ENCODE measurements at places on chromosomes 13 and 19. TPM values are rescaled to one million over a fixed set of nuclear protein-coding genes. Genes with fewer than 3 reads are reported as not detected.

- no peak overlapping the region for H3K27ac ChIP-seq
- no peaks in the 10 kb centered on the region for H3K36me3 ChIP-seq
- peaks cover 4% of the 10 kb centered on the region for H3K4me1 ChIP-seq
- no peak overlapping the region for H3K4me3 ChIP-seq
Measured at GRCh38 chr19:1161716-1162115, 12.4 kb downstream of the SBNO2 start.

DNA sequence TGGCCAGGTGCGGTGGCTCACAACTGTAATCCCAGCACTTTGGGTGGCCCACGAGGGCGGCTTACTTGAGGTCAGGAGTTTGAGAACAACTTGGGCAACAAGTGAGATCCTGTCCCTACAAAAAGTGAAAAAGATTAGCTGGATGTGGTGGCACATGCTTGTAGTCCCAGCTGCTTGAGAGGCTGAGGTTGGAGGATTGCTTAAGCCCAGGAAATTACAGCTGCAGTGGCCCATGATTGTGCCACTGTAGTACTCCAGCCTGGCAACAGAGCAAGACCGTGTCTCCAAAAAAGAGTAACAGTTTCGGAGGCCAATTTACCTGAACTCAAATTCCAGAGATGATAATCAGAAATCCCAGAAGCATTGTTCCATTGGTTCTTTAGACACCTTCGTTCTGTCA is 4.4 kb downstream of the ZNF473 start:
- H3K27me3 ChIP-seq: no peaks in the 10 kb centered on the region
- H3K36me3 ChIP-seq: peaks cover 55% of the 10 kb centered on the region
- no peak overlapping the region for H3K4me3 ChIP-seq
- no peak for DNase-seq
- no peak overlapping the region for H3K27ac ChIP-seq

DNA sequence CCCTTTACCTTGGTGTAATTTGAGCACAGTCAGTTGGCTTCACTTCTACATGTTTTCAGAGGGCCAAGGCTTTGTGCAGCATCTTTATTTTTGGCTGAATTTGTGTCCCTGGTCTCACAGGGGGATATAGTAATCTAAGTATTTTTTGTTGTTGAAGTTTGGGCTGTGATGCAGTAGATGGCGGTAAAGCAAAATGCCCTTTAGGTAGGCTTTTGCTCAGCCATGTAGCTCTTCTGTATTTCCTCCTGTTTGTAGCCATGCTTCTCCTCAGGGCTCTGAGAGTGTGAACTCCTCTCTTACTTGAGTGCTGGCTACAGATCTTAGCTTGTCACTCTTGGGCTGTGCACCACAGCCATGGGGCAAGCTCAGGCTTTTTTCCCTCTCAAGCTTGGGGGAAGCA is 328.6 kb downstream of the SLITRK5 start:
- no peaks in the 10 kb centered on the region for H3K4me1 ChIP-seq
- no peak overlapping the region for H3K27ac ChIP-seq
- no peaks in the 10 kb centered on the region for H3K27me3 ChIP-seq
- no peak overlapping the region for H3K4me3 ChIP-seq

DNA sequence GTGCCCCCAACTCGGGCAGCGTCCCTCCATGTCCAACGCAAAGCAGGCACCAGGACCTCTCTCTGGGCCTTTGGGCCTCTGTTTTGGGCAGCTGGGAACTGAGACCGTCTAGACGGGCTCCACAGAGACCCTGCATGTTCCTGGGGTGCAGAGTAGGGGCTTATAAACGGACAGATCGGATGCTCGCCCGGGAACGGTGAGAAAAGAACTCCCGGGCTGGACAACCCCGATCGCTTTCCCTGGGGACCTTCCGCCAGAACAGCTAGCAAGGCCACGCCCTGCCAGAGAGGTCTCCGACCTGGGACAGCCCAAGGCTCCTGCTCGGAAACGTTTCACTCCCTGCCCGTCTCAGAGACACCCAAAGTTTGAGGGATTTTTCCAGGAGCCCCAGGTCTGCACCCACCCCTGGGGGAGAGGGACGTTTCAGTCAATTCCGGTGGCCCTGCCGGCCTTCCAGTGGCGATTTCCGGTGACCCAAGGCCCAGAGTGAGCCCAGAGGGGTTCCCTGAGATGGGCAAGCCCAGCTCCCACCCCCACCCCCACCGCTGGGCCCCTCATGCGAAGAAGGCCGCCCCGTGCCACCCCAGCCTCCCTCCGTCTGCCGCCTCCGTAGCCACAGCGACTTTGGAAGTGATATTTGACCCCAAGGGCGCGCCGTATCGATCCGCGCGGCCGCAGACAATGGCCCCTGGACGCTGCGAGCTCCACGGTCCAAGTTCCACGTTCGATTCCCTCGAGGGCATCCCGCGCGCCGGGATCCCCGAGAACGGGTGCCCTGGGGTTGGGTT is 1.7 kb downstream of the NR2F6 start:
- peaks cover 7% of the 10 kb centered on the region for H3K27me3 ChIP-seq
- H3K27ac ChIP-seq: no peak overlapping the region
- peaks cover 9% of the 10 kb centered on the region for H3K4me1 ChIP-seq
- no peaks in the 10 kb centered on the region for H3K36me3 ChIP-seq

- H3K4me3 ChIP-seq: no peak overlapping the region
- DNase-seq: no peak
- no peaks in the 10 kb centered on the region for H3K36me3 ChIP-seq
- no peaks in the 10 kb centered on the region for H3K4me1 ChIP-seq
Measured at GRCh38 chr19:28351761-28352160, 861.2 kb downstream of the UQCRFS1 start.

GRCh38 chr19:47813304-47813994 is 8.3 kb upstream of the CRX start:
- peak; percentile 82 for DNase-seq
- H3K36me3 ChIP-seq: no peaks in the 10 kb centered on the region
- H3K27ac ChIP-seq: no peak overlapping the region
- no peak overlapping the region for H3K4me3 ChIP-seq
- no peaks in the 10 kb centered on the region for H3K4me1 ChIP-seq

- peaks cover 16% of the 10 kb centered on the region for H3K4me1 ChIP-seq
- no peak overlapping the region for H3K4me3 ChIP-seq
- peak; percentile 90 for DNase-seq
- H3K36me3 ChIP-seq: peaks cover 21% of the 10 kb centered on the region
- H3K27ac ChIP-seq: no peak overlapping the region
Measured at GRCh38 chr19:50486823-50487515, 10.3 kb upstream of the GARIN5A start.

GRCh38 chr13:98293570-98294142 is 116.6 kb upstream of the RNF113B start:
- no peaks in the 10 kb centered on the region for H3K27me3 ChIP-seq
- DNase-seq: no peak
- H3K36me3 ChIP-seq: no peaks in the 10 kb centered on the region
- no peaks in the 10 kb centered on the region for H3K4me1 ChIP-seq
- no peak overlapping the region for H3K27ac ChIP-seq

GRCh38 chr19:5138606-5139582 is 170.0 kb downstream of the KDM4B start:
- peaks cover 43% of the 10 kb centered on the region for H3K4me1 ChIP-seq
- peak overlapping the region; percentile 82 for H3K27ac ChIP-seq
- peaks cover 55% of the 10 kb centered on the region for H3K36me3 ChIP-seq
- H3K4me3 ChIP-seq: peak overlapping the region; percentile 65

- peaks cover 73% of the 10 kb centered on the region for H3K4me1 ChIP-seq
- no peak for DNase-seq
- H3K36me3 ChIP-seq: peaks cover 74% of the 10 kb centered on the region
- peak overlapping the region; percentile 98 for H3K27ac ChIP-seq
Measured at GRCh38 chr13:41461527-41462139, 4.3 kb downstream of the RGCC start.

- H3K4me1 ChIP-seq: peaks cover 26% of the 10 kb centered on the region
- no peaks in the 10 kb centered on the region for H3K27me3 ChIP-seq
- peak overlapping the region; percentile 52 for H3K27ac ChIP-seq
- H3K4me3 ChIP-seq: peak overlapping the region; percentile 93
Measured at GRCh38 chr19:4327252-4327876, 11.3 kb downstream of the STAP2 start.

DNA sequence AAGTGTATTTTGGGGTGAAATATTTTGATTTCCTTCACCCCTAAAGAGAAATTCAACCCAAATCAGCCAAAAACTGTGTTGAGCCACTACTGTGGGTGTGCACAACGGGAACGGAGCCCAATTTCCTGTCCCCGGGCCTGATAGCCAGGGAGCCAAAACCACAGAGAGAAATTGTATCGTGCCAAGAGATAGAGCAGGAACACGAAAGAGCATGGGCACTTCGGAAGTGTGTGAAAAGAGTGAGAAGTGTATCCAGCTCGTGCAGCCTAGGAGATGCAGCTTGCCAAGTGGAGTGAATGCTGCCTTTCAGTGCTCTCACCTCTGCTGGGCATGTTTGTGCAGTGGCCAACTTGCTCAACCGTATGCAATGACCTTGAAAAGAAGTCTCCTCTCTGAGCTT is 19.4 kb upstream of the PLEKHF1 start:
- no peaks in the 10 kb centered on the region for H3K36me3 ChIP-seq
- no peak overlapping the region for H3K27ac ChIP-seq
- DNase-seq: no peak
- no peaks in the 10 kb centered on the region for H3K27me3 ChIP-seq

- no peak for DNase-seq
- H3K27me3 ChIP-seq: no peaks in the 10 kb centered on the region
- no peaks in the 10 kb centered on the region for H3K4me1 ChIP-seq
Measured at GRCh38 chr19:29908963-29909944, 32.8 kb upstream of the URI1 start.

DNA sequence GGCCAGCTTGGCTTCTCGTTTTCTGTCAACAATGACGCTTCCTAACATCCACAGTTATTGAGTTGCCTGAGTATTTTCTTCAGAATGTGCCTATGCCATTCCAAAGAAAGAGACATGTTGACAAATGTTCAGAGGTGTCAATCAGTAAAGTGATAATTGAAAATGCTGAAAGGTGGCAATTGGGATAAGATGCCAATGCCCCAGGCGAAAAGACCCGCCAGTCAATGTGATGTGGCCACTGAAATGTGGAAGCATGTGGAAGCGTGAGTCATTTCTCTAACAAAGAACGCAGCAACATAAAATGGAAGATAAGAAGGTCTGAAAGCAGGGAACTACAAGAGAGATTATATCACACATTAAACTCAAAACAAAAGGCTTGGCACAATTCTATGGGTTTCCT is 882.2 kb upstream of the SLC10A2 start:
- H3K27me3 ChIP-seq: no peaks in the 10 kb centered on the region
- no peak overlapping the region for H3K27ac ChIP-seq
- DNase-seq: no peak
- H3K4me3 ChIP-seq: no peak overlapping the region

DNA sequence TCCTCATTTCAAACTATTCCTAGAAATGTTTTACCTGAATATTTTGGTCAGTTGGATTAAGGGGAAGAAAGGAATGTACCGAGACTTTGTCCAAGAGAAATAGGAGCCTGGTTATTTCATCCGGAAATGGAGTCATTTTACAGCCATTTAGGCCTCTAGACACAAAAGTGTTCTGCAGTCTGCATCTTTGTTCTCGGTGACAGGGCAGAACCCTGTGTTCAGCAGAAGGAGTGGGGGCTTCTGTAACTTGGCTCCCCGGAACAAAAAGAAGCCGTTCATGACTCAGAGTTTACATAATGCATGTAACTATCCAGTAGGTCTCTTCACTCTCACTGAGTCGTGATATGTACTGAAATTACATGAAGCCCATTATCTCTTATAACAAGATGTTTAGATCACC is 21.6 kb upstream of the FNDC3A start:
- H3K4me1 ChIP-seq: no peaks in the 10 kb centered on the region
- no peak for DNase-seq
- peaks cover 4% of the 10 kb centered on the region for H3K27me3 ChIP-seq

DNA sequence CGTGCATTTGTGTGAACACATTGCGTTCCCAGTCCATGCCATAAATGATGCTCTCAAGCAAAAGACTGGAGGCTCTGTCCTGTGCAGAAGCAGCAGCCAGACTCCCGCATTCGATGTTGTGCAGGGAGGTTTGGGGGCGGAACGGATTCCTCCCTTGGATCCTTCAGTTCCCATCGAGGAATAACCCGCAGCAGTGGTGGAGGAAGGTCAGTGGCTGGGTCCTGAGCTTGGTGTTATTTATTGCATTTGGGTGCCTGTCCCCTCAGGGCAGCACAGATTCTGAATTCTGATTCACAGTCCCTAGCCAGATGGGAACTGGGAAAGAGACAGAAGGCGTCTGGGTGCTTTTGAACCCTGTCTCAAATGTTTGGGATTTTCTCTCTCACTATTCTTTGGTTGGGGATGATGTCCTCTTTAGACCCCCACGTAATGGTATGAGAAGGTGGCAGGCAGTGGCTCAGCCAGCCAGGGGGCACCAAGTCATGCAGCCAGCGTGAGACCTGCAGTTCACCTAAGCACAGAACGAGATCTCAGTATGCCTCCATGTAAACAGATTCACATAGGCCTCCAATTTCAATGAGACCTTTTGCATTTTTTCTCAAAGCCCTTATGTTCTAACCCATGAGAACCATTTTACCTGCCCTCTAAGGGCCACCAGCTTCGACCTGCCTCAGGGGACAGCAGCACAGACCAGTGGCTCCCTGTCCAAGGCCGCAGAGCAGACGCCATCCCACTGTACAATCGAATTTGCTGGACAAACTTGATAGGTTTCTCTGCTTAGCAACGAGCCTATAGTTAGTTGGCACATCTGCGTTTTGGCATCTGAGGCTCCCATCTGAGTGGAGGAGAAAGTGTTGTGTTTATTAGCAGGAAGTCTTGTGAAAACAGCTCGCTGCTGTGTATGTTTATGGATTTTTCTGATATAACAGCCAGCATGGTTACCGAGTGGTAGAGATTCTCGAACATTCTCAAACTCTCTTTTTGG is 17.8 kb downstream of the KCTD15 start:
- H3K27me3 ChIP-seq: peaks cover 11% of the 10 kb centered on the region
- H3K27ac ChIP-seq: no peak overlapping the region
- DNase-seq: no peak
- no peaks in the 10 kb centered on the region for H3K36me3 ChIP-seq
- H3K4me3 ChIP-seq: no peak overlapping the region

GRCh38 chr13:58919551-58919950 is 1244.2 kb downstream of the DIAPH3 start:
- no peak overlapping the region for H3K4me3 ChIP-seq
- no peaks in the 10 kb centered on the region for H3K27me3 ChIP-seq
- H3K36me3 ChIP-seq: no peaks in the 10 kb centered on the region
- H3K4me1 ChIP-seq: no peaks in the 10 kb centered on the region

- peak; percentile 33 for DNase-seq
- peaks cover 54% of the 10 kb centered on the region for H3K27me3 ChIP-seq
- peak overlapping the region; percentile 51 for H3K4me3 ChIP-seq
- no peaks in the 10 kb centered on the region for H3K36me3 ChIP-seq
Measured at GRCh38 chr19:46493236-46494145, 2.2 kb downstream of the PNMA8B start.

GRCh38 chr19:33005440-33005839 is 33.4 kb downstream of the FAAP24 start:
- DNase-seq: no peak
- no peak overlapping the region for H3K4me3 ChIP-seq
- no peaks in the 10 kb centered on the region for H3K27me3 ChIP-seq
- no peaks in the 10 kb centered on the region for H3K36me3 ChIP-seq

- no peak overlapping the region for H3K27ac ChIP-seq
- H3K4me3 ChIP-seq: no peak overlapping the region
Measured at GRCh38 chr13:102100234-102100633, 301.6 kb downstream of the FGF14 start.

Gene SLC5A5
- total RNA-seq: 0.87 TPM

Gene UPK1A
- 1.8 TPM for total RNA-seq

Gene EIF3K
- total RNA-seq: 306 TPM

Gene ASF1B
- total RNA-seq: 53.5 TPM

Gene ZNF552
- total RNA-seq: 6.5 TPM

Gene FBN3
- total RNA-seq: not detected

Gene CATSPERD
- total RNA-seq: not detected

Gene BRCA2
- total RNA-seq: 27.2 TPM

Gene SLC15A1
- not detected for total RNA-seq

Gene ZNF99
- total RNA-seq: not detected

Gene CEACAM7
- not detected for total RNA-seq

Gene SPC24
- 60.5 TPM for total RNA-seq

Gene SIGLEC14
- not detected for total RNA-seq

Gene PCSK4
- 4.7 TPM for total RNA-seq

Measured in activated CD8-positive, alpha-beta T cell treated with anti-CD3 and anti-CD28 coated beads for 36 hours (primary cell).